CD14-positive monocyte (primary cell): ENCODE measurements at places on chromosomes 12 and 14.

- H3K27me3 ChIP-seq: no peaks in the 10 kb centered on the region
- H3K4me3 ChIP-seq: no peak overlapping the region
- no peak overlapping the region for H3K27ac ChIP-seq
- no peak for DNase-seq
These were observed 85.5 kb upstream of the FZD10 start for GRCh38 chr12:130076752-130077151.

- peaks cover 100% of the 10 kb centered on the region for H3K36me3 ChIP-seq
- no peaks in the 10 kb centered on the region for H3K4me1 ChIP-seq
- no peak for DNase-seq
- no peaks in the 10 kb centered on the region for H3K27me3 ChIP-seq
- no peak overlapping the region for H3K4me3 ChIP-seq
These were observed 47.6 kb downstream of the SLC8B1 start for GRCh38 chr12:113287146-113287898.

DNA sequence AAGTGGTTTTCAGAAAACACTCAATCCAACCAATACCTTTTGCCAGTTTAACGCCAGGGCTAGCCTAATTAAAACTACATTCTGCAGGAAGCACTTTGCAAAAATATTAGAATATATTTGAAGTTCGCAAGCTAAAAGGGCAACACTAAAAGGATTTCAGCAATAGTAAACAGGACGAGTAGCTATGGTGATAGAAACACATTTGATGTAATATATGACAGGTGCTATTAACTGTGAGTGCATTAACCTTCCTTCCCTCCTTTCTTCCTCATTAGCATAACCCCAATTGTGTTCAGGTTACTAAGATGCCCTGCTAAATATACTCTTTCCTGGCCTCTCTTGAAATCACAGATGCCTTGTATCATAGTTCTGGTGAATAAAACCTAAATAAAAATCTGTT, 85.6 kb upstream of the TMCC3 start:
- H3K36me3 ChIP-seq: no peaks in the 10 kb centered on the region
- H3K4me3 ChIP-seq: no peak overlapping the region
- H3K27me3 ChIP-seq: no peaks in the 10 kb centered on the region
- no peak overlapping the region for H3K27ac ChIP-seq
- no peaks in the 10 kb centered on the region for H3K4me1 ChIP-seq
- no peak for DNase-seq

DNA sequence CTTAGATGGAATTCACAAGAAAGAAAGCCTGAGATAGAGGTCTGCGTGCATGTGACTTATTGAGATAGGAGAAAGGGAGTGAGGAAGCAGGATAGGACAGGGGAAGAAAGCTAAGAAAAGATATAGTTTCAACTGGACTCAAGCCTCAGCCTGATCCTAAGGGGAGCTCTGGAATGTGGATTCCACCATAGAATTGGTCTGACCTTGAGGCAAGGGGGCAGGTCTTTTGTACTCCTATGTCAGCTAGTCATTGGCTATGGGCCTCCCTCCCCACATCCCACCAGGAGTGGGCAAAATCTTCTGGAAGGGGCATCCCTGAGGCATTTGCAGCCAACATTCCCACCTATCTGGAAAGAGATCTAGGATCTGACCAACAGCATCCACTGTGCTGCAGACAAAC, 88.5 kb upstream of the HSPB8 start:
- no peaks in the 10 kb centered on the region for H3K4me1 ChIP-seq
- H3K4me3 ChIP-seq: no peak overlapping the region
- no peak for DNase-seq
- H3K27me3 ChIP-seq: no peaks in the 10 kb centered on the region

DNA sequence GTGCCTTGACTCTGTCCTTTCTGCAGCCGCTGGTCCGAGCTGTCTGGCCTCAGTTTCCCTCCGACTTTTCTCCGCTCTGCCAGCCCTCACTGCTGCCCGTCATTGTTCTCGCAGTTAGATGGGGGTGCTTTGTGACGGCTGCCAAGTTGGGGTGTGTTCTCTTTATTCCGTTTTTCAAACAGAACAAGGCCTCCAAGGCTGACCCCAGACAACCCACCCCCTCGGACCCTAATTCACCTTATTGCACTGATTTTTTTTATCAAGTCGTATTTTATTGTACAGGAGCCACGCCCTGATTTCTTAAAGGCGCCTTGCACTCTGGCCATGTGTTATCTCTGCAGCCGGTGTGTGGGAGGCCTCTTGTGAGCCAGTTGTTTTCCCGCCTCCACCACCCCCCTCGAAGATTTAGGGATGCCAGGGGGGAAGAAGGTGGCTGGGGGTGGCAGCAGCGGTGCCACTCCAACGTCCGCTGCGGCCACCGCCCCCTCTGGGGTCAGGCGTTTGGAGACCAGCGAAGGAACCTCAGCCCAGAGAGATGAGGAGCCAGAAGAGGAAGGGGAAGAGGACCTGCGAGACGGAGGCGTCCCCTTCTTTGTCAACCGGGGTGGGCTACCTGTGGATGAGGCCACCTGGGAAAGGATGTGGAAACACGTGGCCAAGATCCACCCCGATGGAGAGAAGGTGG, 1.3 kb downstream of the VASH1 start:
- no peak overlapping the region for H3K27ac ChIP-seq
- H3K4me3 ChIP-seq: peak overlapping the region; percentile 55
- peaks cover 23% of the 10 kb centered on the region for H3K4me1 ChIP-seq

DNA sequence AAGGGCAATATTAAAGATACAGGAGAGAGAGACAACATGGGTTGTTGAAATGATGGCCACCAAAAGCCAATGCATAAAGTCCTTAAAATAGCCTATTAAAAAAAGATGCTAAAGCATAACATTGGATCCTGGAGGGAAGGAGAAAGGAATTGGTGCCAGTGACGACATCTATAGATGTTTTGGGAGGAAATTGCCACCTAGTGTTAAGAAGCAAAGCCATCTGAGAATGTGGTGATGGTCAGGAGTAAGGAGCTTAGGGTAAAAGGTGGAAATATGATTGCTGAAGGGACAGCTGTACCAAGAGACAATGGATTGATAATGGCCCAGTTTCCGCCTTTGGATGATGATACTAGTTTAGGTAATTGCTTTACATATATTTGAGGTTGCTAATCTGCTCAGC, 85.1 kb downstream of the TMEM30B start:
- H3K27ac ChIP-seq: no peak overlapping the region
- H3K4me1 ChIP-seq: no peaks in the 10 kb centered on the region
- DNase-seq: no peak
- no peak overlapping the region for H3K4me3 ChIP-seq

GRCh38 chr14:65424531-65424930, 12.0 kb downstream of the FUT8 start:
- no peaks in the 10 kb centered on the region for H3K4me1 ChIP-seq
- no peak overlapping the region for H3K27ac ChIP-seq
- H3K36me3 ChIP-seq: no peaks in the 10 kb centered on the region
- H3K4me3 ChIP-seq: no peak overlapping the region

DNA sequence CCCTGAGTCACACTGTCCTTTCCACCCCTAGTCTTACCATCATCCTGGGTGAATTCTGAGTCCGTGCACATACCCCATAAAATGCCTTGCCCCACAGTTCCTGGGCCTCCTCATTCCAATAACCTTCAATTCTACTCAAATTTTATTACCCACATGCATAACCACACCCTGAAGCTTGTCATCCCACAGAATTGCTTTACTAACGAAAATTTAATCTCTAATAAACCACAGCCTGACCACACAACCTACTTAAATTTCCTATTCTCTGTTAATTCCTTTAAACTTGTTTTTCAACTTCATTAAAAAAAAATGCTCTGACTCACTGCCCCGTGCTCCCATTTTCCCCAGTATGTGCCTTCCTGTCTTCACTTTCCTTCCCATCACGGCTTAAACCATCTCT, 205.9 kb downstream of the PHLDA1 start:
- H3K4me1 ChIP-seq: no peaks in the 10 kb centered on the region
- no peak for DNase-seq
- no peak overlapping the region for H3K27ac ChIP-seq
- H3K27me3 ChIP-seq: peaks cover 3% of the 10 kb centered on the region
- no peaks in the 10 kb centered on the region for H3K36me3 ChIP-seq

- H3K36me3 ChIP-seq: no peaks in the 10 kb centered on the region
- H3K27ac ChIP-seq: no peak overlapping the region
- no peaks in the 10 kb centered on the region for H3K27me3 ChIP-seq
- H3K4me1 ChIP-seq: peaks cover 11% of the 10 kb centered on the region
These were observed 46.9 kb upstream of the NOS1 start for GRCh38 chr12:117408161-117408791.

DNA sequence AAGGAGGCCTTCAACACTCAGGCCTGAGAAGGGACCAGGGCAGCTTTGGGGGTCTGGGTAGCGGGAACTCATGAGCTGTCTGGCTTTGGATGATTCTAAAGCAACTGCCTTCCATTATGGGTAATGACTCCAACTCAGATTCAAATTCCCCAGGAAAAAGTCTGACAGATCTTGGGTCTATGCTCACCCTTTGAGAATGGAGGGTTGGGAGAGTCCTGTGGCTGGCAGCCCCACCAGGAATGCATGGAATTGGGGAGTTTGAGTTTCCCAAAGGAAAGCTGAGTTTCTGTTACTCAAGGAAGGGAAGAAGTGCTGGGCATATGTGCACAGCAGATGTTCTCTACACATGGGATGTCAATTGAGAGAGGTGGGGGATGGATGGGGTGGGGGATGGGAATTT, 22.4 kb upstream of the LTBP2 start:
- H3K27me3 ChIP-seq: no peaks in the 10 kb centered on the region
- H3K27ac ChIP-seq: no peak overlapping the region
- H3K4me1 ChIP-seq: no peaks in the 10 kb centered on the region
- DNase-seq: no peak
- H3K36me3 ChIP-seq: no peaks in the 10 kb centered on the region

DNA sequence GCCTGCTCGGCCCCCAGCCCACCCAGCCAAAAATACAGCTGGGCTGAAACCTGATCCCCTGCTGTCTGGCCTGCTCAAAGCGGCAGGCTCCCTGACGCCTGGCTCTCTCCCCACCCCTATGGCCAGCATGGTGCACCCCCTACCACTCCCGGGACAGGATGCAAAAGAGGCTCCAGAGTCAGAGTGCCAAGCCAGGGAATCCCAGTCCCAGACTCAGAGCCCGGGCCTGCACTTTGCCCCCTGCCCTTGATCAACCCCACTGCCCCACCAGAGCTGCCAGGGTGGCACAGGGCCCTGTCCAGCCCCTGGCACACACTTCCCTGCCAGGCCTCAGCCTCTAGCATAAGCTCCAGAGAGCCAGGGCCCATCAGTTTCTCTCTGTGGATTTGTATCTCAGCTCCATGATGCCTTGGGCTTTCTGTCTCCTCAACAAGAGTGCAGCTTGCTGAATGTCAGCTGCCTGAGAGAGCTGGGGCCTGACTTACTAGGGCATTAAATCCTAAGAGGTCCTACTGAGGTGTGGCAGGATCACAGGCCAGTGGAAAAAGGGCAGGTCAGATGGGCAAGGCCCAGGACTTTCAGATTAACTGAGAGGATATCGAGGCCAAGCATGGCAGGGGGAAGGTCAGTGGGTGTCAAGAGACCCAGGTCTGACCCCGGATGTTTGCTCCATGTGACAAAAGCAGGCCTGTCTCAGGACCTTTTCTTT, 13.9 kb downstream of the ACVRL1 start:
- no peak overlapping the region for H3K27ac ChIP-seq
- peaks cover 21% of the 10 kb centered on the region for H3K4me1 ChIP-seq

GRCh38 chr14:93175492-93175891, 9.2 kb downstream of the MOAP1 start:
- no peak overlapping the region for H3K4me3 ChIP-seq
- H3K27ac ChIP-seq: no peak overlapping the region
- H3K27me3 ChIP-seq: no peaks in the 10 kb centered on the region

- DNase-seq: peak; percentile 91
- H3K4me1 ChIP-seq: peaks cover 63% of the 10 kb centered on the region
- H3K27me3 ChIP-seq: no peaks in the 10 kb centered on the region
- H3K36me3 ChIP-seq: peaks cover 4% of the 10 kb centered on the region
- peak overlapping the region; percentile 73 for H3K27ac ChIP-seq
- peak overlapping the region; percentile 86 for H3K4me3 ChIP-seq
These were observed 1.9 kb downstream of the MLXIP start for GRCh38 chr12:122080149-122081082.

DNA sequence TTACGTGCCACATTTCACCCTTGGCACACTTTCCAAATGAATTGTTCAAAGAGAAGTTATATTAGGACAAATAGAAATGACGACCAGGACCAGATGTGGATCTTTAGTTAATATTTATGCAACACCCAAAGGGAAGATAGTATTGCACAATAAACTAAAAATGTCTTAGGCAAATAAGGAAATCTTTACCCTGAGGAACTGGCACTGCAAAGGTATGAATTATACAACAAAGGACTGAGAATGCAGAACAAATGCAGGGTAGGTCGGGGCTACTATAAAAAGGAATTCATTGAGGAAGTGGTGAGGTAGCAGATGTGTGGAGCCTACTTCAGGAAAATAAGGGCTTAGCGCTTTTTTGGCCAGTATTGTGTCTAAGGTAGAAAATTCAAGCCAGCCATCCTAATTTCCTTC, 3.9 kb upstream of the TMTC2 start:
- no peak overlapping the region for H3K27ac ChIP-seq
- H3K36me3 ChIP-seq: no peaks in the 10 kb centered on the region
- H3K4me1 ChIP-seq: peaks cover 30% of the 10 kb centered on the region
- DNase-seq: peak; percentile 5
- H3K27me3 ChIP-seq: no peaks in the 10 kb centered on the region

- H3K27me3 ChIP-seq: no peaks in the 10 kb centered on the region
- H3K36me3 ChIP-seq: no peaks in the 10 kb centered on the region
These were observed 127.0 kb downstream of the RPAP3 start for GRCh38 chr12:47578836-47579235.

DNA sequence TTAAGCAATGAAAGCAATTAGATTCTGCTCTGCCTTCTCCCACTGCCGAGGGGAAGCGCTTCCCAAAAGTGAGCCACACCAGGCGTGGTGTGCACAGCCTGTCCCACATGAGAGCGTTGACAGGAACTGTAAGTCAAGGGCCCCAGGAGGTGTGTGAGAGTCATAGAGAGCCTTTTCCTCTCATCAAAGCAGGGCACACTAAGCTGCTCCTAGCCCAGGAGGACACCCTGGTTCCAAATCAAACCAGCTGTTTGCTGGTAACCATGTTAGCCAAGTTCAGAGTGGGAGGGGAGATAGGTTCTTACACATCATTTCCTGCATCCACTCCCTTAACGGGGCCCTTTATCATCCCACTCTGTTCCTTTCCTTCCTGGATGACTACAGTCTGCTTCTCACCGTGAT, 98.3 kb downstream of the SPTSSA start:
- H3K36me3 ChIP-seq: no peaks in the 10 kb centered on the region
- peak; percentile 24 for DNase-seq
- no peak overlapping the region for H3K27ac ChIP-seq
- no peaks in the 10 kb centered on the region for H3K27me3 ChIP-seq
- no peak overlapping the region for H3K4me3 ChIP-seq
- peaks cover 68% of the 10 kb centered on the region for H3K4me1 ChIP-seq

GRCh38 chr14:59438195-59438647, 27.0 kb downstream of the GPR135 start:
- peaks cover 12% of the 10 kb centered on the region for H3K4me1 ChIP-seq
- H3K36me3 ChIP-seq: no peaks in the 10 kb centered on the region
- no peaks in the 10 kb centered on the region for H3K27me3 ChIP-seq
- no peak overlapping the region for H3K4me3 ChIP-seq
- H3K27ac ChIP-seq: no peak overlapping the region

GRCh38 chr12:76784600-76785051, 20.7 kb downstream of the ZDHHC17 start:
- no peaks in the 10 kb centered on the region for H3K27me3 ChIP-seq
- H3K27ac ChIP-seq: no peak overlapping the region
- H3K36me3 ChIP-seq: no peaks in the 10 kb centered on the region
- no peak overlapping the region for H3K4me3 ChIP-seq
